CD4-positive, alpha-beta T cell treated with Interferon gamma for 1 hour (primary cell): ENCODE measurements at places on chromosomes 7 and 10.

- DNase-seq = no peak
These were observed 14.4 kb downstream of the LDB3 start for GRCh38 chr10:86682675-86683074.

DNA sequence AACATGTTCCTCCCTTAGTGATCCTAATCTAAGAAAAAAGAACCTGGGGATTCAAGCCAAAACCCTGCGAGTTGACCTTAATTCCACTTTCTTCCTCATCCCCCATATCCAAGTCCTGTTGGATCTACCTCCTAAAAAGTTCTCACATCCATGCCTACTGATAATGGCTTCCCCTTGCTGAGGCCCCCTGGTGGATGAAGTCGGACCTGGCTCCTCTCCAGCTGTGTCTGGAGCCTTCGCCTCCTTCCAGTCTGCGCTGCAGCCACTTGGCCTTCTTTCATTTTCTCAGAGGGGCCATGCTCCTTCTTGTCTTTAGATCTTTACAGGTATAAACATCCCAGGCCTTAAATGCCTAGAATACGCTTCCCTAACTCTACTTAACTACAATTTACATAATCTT is 8.1 kb downstream of the PDE1C start:
- DNase-seq = no peak

DNA sequence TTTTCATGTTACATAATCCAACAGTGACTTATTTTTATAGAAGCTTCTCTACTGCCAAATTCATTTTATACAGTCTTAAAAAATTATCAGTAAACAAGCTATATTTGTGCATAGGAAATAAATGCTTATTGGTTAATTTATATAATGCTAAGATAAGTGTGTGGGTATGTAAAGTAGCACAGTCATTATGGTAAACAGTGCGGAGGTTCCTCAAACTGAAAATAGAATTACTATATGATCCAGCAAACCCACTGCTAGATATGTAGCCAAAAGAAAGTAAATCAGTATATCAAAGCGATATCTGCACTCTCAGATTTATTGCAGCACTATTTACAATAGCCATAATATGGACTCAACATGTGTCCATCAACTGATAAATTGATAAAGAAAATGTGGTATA is 71.1 kb downstream of the ATRNL1 start:
- DNase-seq = no peak

GRCh38 chr10:69489506-69490090 is 38.3 kb downstream of the TSPAN15 start:
- no peak for DNase-seq

DNA sequence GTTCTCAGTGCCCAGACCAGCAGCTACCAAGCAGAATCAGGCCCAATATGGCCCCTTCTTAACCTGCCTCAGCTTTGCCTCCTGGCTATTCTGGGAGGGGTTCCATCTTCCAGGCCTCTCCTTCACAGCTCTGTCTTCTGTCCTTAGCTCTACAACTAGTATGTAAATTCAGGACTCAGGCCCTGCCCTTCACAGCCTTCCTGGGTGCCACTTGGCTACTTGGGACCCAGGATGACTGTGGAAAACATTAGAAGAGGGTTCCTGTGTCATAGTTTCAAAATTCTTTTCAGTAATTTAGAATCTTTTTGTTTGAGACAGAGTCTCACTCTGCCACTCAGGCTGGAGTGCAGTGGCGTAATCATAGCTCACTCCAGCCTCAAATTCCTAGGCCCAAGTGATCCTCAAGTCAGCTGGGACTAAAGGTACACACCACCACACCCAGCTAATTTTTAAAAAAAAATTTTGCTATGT is 33.2 kb upstream of the PAPSS2 start:
- DNase-seq = no peak

DNA sequence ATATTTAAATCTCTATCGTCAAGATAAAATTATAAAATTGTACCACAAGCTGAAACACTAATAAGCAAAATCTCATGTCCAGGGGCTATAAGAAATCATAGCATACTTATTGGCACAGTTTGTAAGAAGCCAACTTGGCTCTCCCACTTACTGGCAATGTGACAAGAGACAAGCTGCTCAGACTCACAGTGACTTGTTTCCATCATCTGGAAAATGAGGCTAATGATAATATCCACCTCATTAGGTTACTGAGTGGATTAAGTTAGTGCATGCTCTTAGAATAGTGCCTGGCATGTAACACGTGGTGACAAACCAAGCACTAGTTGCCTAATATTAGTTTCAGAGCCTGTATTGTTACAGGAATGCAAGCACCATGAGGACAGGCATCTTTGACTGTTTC is 234.4 kb downstream of the GLI3 start:
- DNase-seq = no peak

GRCh38 chr10:29186221-29186620 is 102.6 kb upstream of the LYZL1 start:
- DNase-seq = no peak

DNA sequence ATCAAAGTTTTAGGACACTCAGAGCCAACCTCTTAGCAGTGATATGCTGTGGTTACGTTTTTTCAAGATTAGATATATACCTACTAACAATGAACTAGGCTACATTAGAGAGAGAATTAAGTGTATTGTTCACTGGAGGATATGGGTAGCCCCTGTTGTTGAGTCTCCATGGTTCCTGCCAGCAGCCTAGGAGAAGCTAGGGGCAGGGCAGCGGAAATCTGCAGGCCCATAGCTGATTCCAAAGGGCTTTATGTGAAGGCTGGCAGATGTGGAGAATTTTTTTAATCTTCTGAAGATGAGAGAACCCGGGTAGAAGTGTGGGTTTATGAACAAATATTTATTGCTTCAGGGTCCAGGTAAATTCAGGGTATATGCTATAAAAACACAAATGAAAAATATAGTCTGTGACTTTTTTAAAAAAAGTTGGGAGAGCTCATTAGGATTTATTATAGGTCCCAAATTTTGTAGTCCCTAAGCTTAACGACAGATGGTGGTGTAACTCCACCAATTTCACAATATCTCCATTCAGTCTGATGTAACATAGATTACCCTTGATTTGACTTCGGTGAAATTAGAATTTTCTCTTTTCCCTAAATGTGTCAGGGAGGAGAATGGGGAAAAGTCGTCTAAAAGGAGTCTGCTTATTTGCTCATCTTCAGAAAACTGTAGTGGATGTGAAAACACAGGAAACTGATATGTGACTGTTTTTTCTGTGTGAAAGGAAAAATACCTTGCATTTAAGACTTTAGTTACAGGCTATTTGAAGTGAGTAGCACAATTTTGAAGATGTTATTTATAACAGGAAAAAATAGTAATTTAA is 163.0 kb upstream of the PPP1R3A start:
- DNase-seq = no peak

DNA sequence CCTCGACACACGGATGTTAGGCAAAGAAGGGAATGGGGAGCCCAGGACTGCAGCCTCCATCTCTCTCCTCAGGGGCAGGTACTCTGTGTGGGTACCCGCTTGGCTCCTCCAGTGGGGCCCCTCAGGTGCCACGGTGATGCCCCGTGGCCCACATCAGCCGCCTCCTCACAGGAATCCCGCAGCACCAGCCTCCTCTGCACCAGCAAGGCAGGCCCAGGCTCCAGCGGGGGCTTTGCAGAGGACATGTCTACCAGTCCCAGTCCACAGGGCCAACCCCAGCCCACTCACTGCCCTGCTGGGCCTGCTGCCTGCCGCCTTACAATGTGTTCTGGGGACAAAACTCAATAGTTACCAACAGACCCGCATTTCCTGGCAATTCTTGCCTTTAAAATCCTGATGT is 61.6 kb upstream of the ADGRA1 start:
- DNase-seq = no peak

DNA sequence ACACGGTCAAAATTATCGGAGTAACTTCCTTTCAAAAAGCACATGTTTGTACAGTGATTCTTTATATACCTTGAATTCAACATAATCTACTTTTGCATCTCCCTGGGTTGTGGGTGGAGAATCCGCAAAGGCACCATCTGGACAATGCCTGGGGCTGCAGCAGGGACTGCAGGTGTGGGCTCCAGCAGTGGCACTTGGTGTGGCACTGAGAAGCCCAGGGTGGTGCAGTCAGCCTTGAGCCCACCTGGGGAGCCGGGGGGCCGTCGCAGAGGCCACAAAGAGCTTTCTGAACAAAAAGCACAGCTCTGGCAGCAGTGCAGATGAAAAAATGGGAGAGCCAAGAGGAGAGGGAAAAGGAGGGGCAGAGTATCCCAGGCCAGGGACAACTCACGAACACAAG is 22.2 kb downstream of the PARD3 start:
- no peak for DNase-seq

- DNase-seq = no peak
These were observed 126.6 kb downstream of the SORBS1 start for GRCh38 chr10:95434583-95434982.

GRCh38 chr7:157523371-157523765 is 186.6 kb downstream of the DNAJB6 start:
- DNase-seq = no peak

- DNase-seq = no peak
These were observed 16.5 kb downstream of the SPAM1 start for GRCh38 chr7:123941391-123942180.

DNA sequence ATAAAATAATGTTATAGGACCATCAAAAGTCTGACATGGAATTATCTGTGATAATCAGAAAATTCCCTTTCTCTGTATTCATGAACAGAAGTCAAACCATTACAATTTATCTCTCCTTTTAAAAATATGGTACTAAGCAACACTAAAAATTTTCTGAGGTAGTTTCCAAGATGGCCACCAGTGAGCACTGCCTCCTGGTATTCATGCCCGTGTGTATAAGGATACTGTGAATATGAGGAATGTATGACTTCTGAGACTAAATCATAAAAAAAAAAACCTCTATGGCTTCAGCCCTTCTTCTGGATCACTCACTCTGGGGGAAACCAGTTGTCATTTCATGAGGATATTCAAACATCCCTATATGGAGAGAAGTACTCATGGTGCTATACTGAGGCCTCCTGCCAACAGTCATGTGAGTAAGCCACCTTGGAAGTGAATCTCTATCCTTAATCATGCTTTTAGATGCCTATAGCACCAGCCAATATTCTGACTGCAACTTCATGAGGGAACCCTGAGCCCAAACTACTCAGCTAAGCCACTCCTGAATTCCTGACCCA is 41.1 kb downstream of the SIRT1 start:
- no peak for DNase-seq

DNA sequence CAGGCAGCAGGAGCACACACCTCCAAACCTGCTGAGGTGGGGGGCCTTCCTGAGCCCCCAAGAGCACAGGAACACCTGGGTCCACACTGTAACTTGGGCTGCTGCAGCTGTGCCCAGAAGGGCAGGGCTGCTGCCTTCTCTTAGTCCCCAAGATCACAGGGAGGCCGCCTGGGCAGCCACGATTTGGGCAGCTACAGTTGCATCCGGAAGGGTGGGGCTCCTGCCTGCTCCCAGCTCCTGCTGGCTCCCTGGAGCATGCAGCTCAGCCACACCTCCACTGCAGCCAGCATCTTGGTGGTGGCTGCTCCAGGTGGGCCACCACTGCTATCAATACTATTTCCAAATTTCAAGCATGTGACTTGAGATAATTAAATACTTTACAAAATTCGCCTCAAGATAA is 38.5 kb upstream of the AGMO start:
- DNase-seq = no peak

GRCh38 chr7:120805636-120806388 is 52.1 kb downstream of the TSPAN12 start:
- peak; percentile 9 for DNase-seq

- no peak for DNase-seq
These were observed 46.6 kb downstream of the BPGM start for GRCh38 chr7:134693256-134693655.

DNA sequence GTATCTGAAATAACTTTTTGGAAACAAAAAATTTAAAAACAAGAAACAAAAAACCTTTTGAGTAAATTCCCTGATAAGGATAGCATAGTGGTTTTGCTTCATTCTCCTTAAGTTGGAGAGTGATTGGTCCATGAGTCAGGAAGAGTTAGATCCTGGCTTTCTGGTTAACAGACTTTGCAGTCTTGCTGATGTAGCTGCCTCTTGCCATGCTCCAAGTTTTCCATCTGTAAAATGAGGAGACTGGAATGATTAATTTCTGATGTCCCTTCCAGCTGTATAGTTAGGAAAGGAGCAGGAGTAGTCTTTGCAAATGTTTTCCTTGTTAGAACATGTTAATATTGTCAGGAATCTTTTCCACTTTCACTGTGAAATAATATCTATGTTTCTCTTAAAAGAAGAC is 266.6 kb downstream of the DNAJB9 start:
- no peak for DNase-seq

DNA sequence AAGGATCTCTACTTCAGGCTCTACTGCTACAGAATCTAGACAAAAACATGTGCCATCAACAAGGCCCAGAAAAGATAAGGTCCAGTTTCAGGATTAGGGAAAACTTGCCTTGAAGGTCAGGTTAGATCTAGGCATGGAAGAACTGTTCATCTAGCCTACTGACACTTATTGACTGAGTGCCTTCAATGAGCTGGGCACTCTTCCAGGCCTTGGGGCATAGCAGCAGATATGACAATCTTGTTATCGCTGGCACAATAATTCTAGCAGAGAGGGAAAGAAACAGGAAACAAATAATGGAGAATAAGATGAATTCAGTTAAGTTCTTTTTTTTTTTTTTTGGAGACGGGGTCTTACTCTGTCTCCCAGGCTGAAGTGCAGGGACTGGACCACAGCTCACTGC is 71.6 kb downstream of the ADCYAP1R1 start:
- no peak for DNase-seq

DNA sequence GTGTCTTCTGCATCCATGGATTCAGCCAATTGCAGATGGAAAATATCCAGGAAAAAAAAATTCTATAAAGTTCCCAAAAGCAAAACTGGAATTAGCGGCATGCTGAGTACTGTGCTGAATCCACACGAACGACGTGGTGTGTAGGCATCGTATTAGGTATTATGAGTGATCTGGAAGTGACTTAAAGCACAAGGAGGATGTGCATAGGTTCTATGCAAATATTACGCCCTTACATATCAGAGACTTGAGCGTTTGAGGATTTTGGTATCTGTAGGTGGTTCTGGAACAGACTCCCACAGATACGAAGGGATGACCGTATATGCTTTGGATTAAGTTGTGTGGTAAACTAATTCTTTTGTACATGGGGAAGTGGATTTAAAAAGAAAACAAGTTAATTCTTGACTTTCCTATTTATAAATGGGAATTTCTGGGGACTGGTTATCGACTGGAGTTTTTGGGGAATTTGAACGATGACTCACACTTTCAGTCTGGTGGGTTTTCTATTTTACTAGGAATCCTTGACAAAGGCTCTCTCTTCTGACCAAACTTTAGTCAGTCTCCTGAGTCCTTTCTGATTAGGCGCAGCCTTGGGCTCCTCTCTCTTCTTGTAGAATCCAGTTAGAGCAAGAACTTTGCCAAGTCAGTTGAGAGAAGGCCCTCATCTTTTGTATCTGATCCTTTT is 5.4 kb upstream of the NUB1 start:
- no peak for DNase-seq

DNA sequence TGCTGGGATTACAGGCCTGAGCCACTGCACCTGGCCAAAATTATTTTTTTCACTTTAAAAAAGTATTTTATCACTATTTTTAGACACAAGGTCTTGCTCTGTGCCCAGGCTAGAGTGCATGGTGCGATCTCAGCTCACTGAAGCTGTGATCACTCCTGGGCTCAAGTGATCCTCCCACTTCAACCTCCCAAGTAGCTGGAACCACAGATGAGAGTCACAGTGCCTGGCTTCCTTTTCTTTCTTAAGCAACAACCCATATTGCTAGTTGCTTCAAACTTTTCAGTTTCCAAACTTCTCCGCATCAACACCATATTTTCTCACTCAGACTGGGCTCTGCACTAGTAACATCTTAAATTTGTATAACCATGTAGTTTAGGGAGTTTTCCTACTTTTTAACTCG is 9.5 kb upstream of the SMC3 start:
- no peak for DNase-seq
